Stimulated activated CD8-positive, alpha-beta memory T cell treated with anti-CD3 and anti-CD28 coated beads, Interleukin-7, amount 100 ng/mL, for 4 hours (primary cell): ENCODE measurements at places on chromosomes 7 and 10.

DNA sequence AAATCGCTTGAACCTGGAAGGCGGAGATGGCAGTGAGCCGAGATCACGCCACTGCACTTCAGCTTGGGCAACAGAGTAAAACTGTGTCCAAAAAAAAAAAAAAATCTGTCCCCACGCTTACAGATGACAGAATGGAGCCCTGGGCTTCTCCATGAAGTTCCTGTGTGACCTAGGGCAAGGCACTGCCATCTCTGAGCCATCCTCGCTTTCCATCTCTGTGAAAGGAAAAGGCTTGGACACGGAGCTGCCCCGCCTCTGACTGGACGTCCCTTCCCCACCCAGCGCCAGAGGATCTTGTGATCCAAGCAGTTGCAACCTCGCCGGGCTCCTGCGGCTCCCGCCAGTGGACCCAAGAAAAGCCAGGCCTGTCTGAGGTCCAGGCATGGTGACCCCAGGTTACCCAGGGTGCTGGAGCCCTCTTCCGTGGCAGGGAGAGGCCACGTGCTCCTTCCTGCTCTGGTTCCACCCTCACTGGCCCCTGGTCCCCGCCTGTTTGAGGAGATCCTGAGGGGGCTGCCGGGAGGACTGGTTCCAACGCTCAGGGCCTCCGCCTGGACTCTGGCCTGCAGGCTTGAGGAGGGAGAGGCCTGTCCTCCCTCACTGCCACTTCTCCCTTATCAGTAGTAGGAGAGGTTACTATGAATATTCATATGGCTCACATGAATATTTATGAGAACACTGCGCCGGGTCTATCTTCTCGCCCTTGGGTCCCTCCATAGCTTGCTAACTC, 25.6 kb upstream of the ELFN1 start:
- no peak for DNase-seq

DNA sequence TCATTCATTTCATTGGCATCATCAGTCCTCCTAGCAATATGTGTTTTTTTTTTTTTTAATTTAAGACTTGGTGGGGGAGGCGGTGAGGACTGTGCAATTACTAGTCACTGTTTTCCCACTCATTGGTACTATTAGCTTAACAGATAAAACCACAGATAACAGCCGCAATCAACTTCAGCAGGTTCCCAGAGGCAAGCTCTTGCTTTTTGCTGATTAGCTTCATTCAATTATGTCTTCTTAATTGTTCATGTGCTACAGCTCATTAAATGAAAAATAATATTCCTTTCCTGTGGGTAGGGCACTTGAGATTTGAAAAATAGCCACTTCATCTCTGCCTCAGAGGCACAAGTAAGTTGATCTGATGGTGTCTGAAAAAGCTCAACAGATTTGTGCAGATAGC, 215.5 kb downstream of the PCDH15 start:
- DNase-seq: no peak

- DNase-seq: no peak
These were observed 61.3 kb downstream of the RBM33 start for GRCh38 chr7:155705623-155706360.

DNA sequence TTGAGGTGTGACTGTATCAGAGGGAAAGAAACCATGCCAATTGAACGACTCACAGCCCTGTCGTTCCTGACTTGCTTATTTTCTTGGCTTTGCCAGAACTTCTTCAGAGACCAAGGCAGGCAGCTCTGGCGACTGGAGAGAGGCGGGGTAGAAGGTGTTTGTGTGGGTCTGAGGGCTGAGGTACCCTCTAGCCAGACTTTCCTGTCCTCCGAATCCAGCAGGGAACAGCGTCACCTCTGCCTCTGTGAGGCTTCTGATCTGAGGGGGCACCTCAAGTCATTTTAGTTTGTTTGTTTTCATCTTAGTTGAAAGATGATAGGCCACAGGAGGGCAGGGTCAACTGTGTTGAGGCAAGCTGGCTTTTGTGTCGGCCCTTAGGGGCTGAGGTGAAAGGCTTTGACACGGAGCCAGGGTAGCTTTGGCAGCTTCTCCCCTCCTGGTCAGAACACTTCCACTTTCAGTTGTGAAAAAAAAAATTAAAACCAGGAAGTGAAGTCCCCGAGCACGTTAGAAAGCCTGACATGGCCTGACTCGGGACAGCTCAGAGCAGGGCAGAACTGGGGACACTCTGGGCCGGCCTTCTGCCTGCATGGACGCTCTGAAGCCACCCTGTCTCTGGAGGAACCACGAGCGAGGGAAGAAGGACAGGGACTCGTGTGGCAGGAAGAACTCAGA, 1.9 kb downstream of the ACSL5 start:
- peak; percentile 21 for DNase-seq

- no peak for DNase-seq
These were observed 140.0 kb downstream of the CHCHD3 start for GRCh38 chr7:132941905-132942304.

DNA sequence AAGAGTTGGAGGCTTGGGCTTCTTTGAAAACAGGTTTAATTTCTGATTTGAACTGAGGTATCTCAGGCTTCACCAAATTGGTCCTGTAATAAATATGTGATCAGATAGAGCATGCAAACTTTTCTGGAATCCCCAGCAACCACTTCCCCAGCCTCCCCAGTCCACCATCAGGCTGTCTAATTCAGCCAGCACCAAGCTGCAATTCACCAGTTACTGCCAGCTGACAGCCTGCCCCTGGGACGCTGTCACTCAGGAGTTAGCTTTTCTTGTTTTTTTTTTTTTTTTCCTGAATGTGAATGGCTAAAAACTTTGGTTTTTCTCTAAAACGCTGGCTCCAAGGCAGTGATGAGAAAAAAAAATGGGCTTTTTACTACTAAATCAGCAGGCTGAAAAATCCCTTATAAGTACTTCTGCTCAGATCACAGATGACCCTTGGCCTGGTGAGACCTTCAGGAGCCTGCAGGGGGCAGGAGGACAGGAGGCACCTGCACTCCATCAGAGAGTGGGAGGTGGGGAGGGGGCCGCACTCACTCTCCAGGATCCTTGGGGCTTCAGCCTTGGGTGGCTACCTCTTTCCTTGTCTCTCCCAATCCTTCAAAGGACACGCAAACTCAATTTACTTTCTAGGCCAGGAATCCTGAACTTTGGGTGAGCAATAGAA, 349.4 kb downstream of the GATA3 start:
- DNase-seq: no peak

GRCh38 chr7:135320268-135320667, 86.6 kb downstream of the STRA8 start:
- DNase-seq: no peak
